ENCODE measurements at places on chromosomes 2 and 18.

GRCh38 chr18:58902961-58903360 lies 38.3 kb downstream of the ZNF532 start:
- peak; percentile 11 for DNase-seq

DNA sequence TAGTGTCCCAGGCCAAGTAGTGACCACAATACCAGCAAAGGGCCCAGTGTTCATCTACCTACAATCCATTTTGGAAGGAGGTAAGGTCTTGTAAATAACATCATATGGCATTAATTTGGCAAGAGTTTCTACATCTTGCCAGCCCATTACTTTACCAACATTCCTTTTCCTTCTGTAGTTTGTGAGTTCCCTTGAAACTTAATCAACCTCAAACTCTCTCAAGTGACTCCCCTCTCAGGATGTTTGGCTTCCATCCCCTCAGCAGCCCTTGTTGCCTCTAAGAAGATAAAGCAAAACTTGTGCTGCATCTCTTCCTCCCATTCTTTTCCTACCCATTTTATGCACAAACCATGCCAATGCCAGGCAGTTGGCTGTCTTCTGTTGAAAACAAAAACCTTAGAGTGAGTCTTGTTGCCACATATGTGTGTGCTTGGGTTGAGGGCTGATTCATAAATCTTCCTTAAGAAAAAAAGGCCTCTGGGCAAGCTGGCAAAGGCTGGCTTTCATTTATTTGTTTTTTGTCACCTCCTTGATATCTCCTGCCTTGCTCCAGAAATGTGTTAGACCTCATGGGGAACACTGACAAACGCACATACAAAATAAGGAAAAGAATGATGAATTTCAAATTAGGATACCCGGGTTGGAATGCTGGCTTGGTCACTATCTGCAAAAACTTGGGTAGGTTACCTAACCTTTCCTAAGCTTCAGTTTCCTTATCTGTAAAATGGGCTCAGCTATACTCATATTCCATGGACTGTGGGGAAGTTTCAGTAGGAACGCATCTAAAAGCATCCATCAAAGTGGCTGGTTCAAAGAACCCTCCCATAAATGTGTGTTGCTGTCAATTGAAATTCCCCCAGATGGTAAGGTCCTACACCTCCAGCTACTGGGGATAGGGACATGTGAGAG lies 29.4 kb upstream of the ST3GAL5 start:
- DNase-seq, result no peak

- no peak for DNase-seq
Observed at GRCh38 chr2:152445791-152446201, 110.8 kb downstream of the FMNL2 start.

DNA sequence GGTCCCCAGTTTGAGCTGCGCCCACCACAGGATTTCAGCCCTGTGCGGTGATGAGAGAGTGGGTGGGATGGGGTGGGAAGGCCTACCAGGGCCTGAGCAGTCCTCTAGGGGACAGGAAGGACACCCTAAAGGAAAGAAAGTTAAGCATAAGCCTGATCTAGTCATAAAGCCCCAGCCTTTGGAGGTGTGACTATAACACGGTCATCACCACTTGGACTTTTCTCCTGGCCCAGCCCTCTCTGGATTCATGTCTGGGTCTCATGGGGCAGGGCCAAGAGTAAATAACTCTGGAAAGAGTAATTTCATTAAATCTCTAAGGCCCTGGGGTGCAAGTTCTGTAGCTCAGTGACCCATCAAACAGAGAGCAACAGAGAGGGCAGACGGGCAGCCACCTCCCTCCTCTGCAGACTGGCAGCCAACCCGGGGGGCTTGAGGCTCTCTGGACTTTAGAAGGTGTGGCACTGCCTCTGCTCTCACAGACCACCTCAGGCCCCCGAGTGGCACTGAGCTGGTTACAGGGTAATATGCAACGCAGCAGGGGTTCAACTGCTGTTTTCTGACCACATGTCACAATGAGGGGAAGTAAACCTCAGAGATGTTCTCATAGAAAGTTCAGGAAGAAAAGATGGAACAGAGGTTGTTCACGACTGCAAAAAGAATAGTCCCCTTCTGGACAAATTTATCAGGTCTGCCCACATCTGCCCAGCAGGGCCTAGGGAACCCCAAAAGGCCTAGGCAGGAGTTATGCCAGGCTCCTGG lies 41.5 kb downstream of the TGFA start:
- DNase-seq, result peak; percentile 55

DNA sequence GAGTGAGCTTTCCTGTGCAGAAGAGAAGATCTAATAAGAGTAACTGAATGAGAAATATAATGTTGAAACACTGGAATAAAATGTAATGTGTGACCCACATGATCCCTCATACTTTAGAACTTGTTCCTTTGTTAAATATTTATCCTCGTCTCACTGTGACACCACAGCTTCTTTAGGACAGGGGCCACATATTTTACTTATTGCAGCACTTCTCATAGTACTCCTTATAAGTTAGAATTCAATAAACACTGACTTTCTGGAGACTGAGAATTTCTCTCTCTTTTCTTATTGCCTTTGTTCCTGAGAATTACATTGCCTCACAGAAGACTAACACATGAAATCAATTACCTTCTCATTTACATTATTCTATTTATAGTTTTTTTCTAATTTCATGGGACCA lies 1234.6 kb upstream of the CHAC2 start:
- DNase-seq, result no peak

- no peak for DNase-seq
Observed at GRCh38 chr2:101690547-101691152, 6.9 kb upstream of the MAP4K4 start.

- no peak for DNase-seq
Observed at GRCh38 chr2:63035169-63035568, 15.5 kb upstream of the OTX1 start.

DNA sequence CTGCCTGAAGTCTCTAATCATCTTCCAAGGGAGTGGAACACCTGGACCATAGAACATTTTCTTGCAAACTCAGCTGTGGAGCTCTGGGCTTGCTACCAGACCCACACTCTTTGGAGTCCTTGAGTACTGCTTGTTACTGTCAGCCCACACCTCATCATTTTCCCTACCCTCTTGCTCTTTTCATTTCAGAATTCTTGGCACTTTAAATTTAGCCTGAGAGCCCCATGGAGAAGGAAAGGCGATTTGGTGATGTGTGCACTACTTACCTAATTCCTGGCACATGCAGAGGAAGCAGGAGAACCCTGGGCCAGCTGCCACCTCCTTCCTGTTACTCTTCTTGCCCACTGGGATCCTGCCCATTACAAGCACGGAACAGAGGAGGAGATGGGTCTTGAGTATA lies 31.7 kb downstream of the TMEM178A start:
- no peak for DNase-seq

DNA sequence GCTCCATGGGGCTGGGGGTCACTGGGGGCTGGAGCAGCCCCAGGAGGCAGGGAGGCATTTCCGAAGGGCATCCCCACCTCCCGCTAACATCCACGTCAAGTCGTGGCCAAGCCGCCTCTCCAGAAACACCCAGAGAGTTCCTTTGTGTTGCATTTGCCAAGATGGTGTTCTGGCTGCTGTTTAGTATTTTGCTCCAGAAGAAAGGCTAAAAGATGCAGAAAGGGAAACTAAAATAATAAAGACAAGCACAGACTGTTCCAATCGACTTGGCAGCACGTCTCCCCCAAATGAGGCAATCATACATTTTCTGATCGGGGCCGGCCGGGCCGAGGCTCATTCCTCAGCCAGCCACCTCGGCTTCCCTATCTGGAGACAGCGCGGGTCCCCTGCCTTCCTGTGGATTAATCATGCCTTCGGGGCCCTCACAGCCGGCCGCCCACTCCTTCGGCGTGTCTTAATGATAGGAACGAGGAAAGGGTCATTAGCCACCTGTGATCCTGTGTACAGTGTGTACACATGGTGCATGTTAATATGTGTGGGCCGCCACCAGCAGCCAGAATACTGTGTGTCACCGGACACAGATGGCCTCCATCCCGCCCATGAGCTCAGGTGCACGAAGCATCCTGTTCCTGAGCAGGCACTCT lies 169.2 kb downstream of the KLHL29 start:
- no peak for DNase-seq

DNA sequence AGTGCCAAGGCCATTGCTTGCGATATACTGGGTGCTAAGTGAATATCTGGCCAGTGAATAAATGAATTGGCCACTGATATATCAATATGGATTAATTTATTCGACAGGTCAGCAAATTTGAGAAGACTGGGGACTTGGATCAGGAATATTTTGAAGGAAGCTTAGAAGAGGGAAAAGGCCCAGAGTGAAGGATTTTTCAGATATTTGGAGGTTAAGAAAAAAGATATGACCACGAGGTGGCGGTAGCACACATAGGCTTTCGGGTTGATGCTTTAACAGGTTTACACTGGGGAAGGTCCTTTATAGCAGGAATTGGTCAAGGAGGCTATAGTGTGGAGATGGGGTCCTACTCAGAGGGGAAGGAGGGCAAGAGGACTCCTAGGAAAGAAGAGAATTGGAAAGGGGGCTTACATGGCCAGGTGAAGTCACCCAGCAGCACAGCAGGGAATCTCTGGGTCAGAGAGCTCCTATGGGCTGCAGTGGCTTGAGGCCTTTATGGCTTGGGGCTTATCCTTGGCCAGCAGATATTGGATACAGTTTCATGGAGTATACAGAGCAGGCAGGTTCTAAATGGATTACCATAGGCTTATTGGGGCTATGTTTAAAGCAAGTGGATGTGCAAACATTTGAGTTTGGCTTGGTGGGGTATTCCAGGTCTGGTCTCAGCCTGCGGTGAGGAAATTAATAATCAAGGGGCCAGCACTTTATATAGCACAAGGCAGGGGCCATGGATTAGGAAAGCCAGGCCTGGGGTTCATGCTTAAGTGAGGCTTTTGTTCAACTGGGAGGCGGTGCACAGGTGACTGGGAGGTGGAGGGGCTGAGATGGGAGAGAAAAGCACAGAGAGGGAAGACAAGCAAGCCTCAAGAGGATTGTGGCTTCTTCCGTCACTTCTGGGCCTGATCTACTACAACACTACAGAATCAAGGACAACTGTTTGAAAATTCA lies 9.7 kb downstream of the IL1RN start:
- DNase-seq, result peak; percentile 71

DNA sequence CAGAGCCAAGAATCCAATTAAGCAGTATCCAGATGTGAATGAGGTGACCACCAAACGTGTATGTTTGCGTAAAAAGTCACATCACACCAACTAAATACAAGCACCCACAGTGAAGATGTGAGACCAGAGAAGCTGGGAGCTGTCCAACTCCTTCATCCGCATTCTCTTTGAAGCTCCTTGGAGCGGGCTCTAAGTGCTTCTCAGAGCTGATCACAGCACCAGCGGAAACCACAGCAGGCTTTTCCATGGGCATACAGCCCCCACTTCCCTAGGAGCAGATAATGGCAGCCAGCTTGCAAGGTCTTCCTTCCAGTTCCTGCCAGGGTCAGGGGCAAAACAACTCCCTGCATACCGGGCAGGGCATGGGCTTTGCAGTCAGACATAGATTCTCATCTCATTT lies 36.4 kb downstream of the REEP1 start:
- no peak for DNase-seq

DNA sequence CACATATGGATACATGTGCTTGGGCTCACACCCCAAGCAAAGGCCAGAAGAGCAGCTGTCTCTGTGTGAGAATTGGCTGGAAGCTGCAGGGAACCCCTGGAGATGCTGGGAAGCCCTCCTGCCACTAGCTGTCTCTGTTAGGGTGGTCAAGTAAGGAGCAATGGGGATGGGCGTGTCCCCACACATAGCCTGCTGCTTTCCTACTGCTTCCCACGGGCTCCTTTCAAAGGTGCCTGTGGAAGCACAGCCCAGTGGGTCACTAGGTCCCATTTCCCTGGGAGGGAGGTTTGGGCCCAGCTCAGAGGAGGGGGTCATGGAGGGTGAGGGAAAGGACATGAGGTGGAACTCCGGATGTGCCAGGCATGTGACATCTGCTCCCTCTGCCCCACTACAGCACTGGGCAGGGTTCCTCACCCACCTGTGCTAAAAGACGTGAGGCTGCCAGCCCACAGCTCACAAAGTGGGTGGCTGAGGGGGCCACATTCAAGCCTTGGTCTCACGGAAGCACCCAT lies 24.4 kb upstream of the MAL start:
- DNase-seq, result no peak

DNA sequence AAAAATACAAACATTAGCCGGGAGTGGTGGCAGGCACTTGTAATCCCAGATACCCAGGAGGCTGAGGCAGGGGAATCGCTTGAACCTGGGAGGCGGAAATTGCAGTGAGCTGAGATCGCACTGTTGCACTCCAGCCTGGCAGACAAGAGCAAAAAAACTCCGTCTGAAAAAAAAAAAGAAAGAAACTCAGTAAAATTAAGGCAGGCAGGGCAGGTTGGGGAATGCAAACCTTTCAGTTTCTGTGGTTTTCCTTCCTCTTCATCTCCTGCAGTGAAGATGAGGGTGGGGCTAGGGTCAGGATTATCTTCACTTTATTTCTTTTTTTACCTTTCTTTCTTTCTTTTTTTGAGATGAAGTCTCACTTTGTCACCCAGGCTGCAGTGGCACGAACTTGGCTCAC lies 43.2 kb upstream of the PSME4 start:
- no peak for DNase-seq

GRCh38 chr2:45441571-45441970 lies 169.5 kb downstream of the SRBD1 start:
- DNase-seq, result no peak

DNA sequence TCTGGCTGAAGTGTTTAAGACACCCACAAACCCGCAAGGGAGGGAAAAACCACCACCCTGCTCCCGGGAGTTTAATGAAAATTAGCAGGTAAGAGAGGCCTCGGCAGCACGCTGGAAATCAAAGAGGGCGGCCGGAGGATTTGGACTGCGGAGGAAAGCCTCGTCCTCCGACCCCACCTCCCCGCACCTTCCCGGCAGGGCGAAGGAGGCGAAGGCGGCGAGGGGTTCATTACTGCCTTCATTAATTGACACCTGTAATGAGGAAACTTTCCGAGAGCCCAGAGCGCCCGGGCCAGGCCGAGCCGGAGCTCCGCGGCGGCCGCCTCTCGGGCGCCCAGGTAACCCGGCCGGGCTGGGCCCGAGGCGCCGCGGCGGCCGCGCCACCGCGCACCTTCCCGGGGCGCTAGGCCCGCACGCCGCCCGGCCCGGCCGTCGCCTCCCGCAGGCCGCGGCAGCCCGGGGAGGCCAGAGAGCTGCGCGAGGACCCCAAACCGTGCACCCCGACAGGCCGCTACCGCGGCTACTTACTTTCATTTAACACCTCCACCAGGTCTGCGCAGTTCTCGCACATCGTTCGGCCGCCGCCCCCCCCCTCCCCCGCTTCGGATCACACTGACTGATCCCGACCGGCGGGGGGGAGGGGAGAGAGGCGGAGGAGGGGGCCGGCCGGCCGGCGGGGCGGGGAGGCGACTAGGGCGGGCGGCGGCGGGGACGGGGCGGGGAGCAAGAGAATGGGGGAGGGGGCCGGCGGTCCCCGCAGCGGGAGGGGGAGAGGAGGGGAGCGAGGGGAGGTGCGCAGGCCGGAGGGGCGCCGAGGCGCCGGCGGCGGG lies 550 bp downstream of the USP34 start:
- peak; percentile 89 for DNase-seq

All from NB4 (cell line).